ENCODE measurements at places on chromosomes 12 and 14. TPM values are rescaled to one million over a fixed set of nuclear protein-coding genes. Genes with fewer than 3 reads are reported as not detected.

Gene LALBA
- total RNA-seq = not detected

Gene BIN2
- not detected for total RNA-seq

Gene SLC7A8
- 0.34 TPM for total RNA-seq

Gene KRT71
- total RNA-seq = not detected

Gene GLT8D2
- 25.9 TPM for total RNA-seq

Gene SPIC
- not detected for total RNA-seq

Gene FGF6
- not detected for total RNA-seq

Gene KTN1
- 65.4 TPM for total RNA-seq

Gene TMTC2
- total RNA-seq = 0.84 TPM

Gene ELK3
- 24.7 TPM for total RNA-seq

Gene ZC3H10
- 3.3 TPM for total RNA-seq

Gene PTHLH
- not detected for total RNA-seq

Gene PTGER2
- total RNA-seq = 124 TPM

Measured in bronchus fibroblast of lung (primary cell).